ENCODE measurements at places on chromosomes 5 and 9. TPM values are rescaled to one million over a fixed set of nuclear protein-coding genes. Genes with fewer than 3 reads are reported as not detected.

GRCh38 chr5:156597276-156597675 is 252.8 kb upstream of the PPP1R2B start:
- DNase-seq = no peak

DNA sequence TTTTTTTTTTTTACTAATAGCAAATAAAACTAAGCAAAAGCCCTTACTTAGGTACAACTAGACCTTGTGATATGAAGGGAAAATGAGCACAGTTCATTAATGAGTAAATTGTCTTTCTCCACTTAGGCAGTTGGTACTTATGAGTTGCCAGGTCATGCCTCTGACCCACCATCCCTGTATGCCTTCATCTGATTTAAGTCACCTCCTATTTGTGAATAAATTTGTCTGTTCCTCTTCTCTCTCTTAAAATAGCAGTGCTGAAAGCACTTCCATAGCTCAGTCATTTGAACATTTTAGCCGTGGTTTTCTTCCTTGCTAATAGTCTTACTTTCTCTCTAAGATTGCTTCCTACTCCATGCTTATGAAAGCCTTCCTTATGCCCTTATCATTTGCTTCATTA is 61.4 kb downstream of the SLC44A1 start:
- DNase-seq = no peak

- DNase-seq = no peak
These were observed 7.6 kb downstream of the SHB start for GRCh38 chr9:38061326-38061977.

- DNase-seq = no peak
These were observed 800.8 kb upstream of the TYRP1 start for GRCh38 chr9:11892401-11892800.

DNA sequence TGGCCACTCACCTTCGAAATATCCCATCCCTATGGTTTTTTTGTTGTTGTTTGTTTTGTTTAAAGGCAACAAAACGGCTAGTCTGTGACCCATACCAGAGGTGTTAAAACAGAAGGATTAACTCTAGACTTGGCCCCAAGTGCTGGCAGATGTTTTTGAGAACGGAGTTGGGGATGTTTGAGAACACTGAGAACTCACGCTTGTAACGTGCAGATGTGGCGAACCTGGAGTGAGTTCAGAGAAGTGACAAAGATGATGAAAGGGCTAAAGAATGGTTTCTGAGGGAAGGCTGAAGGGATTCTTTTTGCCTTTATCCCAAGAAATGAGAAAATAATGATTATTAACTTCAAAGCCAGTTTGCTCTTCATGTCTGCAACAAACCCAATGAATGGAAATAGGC is 286.5 kb downstream of the ZNF608 start:
- DNase-seq = no peak

GRCh38 chr5:132046880-132047299 is 13.6 kb upstream of the IL3 start:
- no peak for DNase-seq

- no peak for DNase-seq
These were observed 7.1 kb upstream of the TNFSF8 start for GRCh38 chr9:114937516-114937915.

DNA sequence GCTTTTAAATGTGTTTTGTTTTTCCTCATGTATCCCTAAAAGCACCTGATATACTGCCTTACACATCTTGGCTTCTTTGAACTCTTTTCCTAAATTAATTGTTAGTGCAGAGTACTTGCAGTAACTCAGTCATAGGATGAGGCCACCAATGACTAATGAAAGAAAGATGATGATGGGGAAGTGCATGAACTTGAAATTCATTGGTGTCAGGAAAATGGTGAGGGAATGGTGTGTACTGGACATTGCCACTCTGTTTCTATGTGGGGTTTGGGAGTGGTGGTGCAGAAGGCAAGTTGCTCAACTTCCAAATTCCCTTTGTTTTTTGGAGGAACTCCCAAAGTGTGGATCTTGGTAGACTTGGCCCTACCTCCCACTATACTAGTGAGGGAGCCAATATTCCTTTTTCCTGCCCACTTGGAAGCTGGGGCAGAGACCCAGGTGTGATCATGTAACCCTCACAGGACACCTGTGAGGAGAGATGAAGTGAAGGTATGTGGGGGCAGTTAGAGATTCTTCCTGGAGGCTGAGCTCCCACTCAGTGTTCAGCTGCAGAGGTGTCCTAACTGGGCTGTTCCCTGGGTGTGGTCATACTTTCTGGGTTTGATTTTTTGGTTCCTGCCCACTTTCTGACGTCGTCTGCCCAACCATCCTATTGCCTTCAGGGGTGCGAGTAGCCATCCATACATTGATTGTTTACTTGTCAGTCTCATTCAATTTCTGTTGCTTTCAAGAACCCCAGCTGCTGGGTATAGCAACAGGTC is 298.5 kb downstream of the MAST4 start:
- no peak for DNase-seq

GRCh38 chr9:110880189-110880588 is 158.1 kb downstream of the LPAR1 start:
- no peak for DNase-seq

DNA sequence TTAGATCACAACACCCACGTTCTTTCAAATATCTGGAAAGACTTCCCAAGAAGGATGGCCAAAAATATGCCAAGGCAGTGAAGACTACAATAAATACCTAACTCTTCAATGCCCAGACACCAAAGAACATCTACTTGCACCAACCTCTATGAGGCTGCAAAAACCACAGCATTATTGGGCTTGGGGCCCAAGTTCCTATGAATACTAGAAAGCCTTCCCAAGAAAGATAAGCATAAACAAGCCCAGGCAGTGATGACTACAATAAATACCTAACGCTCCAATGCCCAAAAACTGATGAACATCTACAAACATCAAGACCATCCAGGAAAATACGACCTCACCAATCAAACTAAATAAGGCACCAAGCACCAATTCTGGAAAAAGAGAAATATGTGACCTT is 41.3 kb downstream of the AP3B1 start:
- no peak for DNase-seq

- DNase-seq = no peak
These were observed 113.5 kb upstream of the SPOCK1 start for GRCh38 chr5:137612576-137612975.

GRCh38 chr5:157051604-157052245 is 7.2 kb downstream of the HAVCR1 start:
- DNase-seq = no peak

DNA sequence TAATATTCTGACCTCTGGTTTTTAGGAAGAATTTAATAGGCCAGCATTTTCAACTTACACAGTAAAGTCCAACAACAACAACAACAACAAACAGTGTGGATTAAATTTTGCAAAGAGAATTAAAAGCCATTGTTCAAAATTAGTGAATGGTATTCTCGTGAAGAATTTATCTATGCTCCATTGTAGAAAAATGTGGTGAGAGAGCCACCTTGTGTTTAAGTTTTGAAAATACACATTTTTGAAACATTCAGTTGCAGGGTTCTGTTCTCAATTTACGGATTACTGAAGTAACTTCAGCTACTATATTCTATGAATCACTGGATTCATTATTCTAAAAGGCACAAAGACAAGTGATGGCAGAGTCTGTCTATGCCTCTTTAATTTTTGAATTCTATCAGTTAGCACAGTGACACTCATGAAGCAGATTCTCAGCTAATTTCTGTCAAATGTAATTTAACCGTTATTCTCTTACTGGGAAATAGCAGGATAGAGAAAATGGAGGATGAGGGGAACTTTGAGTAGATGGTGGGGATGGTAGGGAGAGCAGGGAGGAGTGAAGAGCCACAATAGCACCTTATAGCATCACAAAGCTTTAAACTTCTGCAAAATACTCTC is 11.0 kb downstream of the CCDC152 start:
- DNase-seq = no peak

- DNase-seq = no peak
These were observed 180.2 kb downstream of the HSPA4 start for GRCh38 chr5:133232011-133232410.

DNA sequence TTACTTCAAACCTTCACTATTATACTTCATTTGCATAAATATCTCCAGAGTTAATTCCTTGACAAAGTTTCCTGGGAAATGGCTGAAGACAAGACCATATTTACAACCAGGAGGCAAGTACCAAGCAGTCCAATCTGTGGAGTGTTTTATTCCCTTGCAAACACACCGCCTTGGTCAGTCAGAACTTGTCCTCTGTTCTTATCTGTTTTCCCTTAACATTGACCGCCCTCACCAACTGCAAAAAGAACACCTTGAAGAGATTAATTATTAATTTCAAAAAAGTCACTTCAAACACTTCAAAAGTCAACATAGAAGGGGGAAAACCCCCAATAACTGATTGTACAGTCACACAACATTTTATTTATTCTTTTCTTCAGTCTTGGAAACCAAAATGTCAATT is 269.0 kb upstream of the RGMB start:
- DNase-seq = no peak

DNA sequence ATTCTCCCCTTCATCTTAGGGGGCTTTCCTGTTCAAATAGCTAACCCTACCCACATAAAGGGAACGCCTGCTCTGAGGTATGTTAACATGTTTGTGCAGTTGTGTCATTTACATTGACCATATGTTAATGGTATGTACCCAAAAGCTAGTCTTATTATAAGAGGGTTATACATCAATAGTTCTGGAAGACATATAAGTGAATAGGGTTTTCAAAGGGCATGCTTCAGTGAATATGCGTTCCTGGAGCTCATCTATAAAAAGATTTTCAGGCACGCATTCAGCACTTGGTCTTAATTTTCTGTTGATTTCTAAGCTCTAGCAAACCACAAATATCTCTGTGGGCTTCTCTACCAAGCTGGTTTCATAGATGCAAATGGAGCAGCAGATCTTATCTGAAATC is 766.1 kb downstream of the IRX1 start:
- DNase-seq = no peak

GRCh38 chr5:128237000-128237399 is 153.4 kb downstream of the SLC12A2 start:
- DNase-seq = no peak

PCA3 gene
- total RNA-seq = not detected

WWC1 gene
- 61.9 TPM for total RNA-seq

CTNNA1 gene
- total RNA-seq = 361 TPM

ANKRD34B gene
- 0.30 TPM for total RNA-seq

CDKN2B-AS1 gene
- total RNA-seq = 2.4 TPM

TXNDC8 gene
- not detected for total RNA-seq

SLC2A6 gene
- total RNA-seq = 10.5 TPM

CDHR2 gene
- 0.62 TPM for total RNA-seq
